ENCODE measurements at places on chromosomes 2 and 18. TPM values are rescaled to one million over a fixed set of nuclear protein-coding genes. Genes with fewer than 3 reads are reported as not detected.

CARF gene
- 18.8 TPM for total RNA-seq

AQP12B gene
- not detected for total RNA-seq

CDH19 gene
- total RNA-seq: not detected

STAT4 gene
- 304 TPM for total RNA-seq

UGT1A4 gene
- not detected for total RNA-seq

FOXD4L1 gene
- not detected for total RNA-seq

HOXD1 gene
- total RNA-seq: 0.12 TPM

TMEM178A gene
- total RNA-seq: not detected

TTN gene
- total RNA-seq: 3.7 TPM

ANTXR1 gene
- not detected for total RNA-seq
